ENCODE measurements at places on chromosomes 6 and 20.

- peak; percentile 82 for DNase-seq
Observed at GRCh38 chr6:158686791-158687381, 37.0 kb downstream of the SYTL3 start.

DNA sequence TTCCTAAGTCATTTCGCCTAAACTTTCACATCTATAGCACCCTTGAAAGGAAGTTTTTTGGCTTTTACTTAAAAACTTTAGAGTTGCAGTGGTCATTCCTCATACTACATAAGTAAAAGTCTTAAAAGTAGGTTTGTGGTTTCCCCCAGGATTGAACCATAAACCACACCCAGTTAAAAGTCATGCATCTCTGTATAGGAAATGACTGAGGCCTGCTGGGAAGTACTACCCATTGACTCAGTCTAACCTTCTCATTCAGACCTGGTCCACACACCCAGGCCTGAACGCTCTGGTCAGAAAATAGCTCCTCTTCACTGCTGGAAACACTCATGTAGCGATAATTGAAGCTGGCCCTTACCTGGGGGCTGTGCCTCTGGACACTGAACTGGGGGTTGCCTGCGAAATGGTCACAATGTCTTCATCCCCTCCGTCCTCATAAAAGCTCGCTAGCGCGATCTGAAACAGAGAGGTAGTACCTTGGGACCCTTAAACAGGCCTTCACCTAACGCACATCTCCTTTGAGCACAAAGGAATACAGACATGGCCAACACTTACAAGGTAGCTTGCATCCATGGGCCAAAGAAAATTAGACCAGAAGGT is 2.6 kb downstream of the NSFL1C start:
- no peak for DNase-seq

DNA sequence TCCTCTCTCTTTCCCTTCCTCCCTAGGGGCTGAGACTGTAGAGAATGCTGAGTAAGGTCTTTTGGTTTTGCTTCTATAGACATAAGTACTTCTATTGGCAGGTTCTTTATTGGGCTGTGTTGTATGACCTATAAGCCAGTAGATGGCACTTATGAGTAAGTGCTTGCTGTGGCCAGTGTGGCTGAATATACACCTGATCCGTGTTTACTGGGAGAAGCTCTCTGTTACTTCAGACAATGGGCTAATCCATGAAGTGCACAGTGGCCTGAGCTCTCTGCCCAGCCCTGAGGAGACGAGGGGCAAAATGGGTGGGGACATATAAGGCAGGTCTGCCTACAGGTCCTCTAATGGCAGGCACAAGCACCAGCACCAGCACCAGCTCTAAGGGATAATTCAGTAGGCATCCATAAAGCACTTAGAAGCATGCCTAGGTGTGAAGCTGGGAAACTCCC is 610.3 kb downstream of the RNF144B start:
- DNase-seq, result no peak

GRCh38 chr20:59413326-59413865 is 113.0 kb downstream of the EDN3 start:
- no peak for DNase-seq

DNA sequence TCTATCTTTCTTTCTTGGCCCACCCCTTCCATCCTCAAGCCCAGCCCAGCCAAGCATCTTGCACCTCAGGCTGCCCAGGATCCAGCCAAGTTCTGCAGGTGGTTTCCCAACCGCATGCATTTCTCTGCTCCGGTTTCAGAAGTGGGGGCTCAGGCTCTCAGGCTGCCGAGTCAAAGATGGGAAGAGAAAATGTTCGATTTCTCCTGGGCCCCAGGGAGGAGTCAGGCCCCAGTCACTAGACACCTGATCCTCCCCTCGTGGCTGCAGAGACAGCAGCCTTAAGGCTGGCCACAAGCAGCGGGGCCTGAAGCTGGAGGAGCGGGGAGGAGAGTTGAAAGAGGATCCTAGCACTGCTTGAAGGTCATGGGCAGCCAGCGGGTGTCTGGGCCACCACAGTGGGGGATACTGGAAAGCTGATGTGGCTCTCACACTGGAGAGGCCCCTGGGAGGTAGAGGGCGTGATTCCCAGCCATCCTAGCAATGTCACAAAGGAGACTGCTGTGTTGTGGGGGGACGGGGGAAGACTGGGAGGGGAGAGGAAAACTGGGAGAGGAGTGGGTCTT is 42.2 kb upstream of the ZFAND3 start:
- no peak for DNase-seq

Measured in CD4-positive, alpha-beta T cell treated with Interleukin-15 for 4 hours (primary cell).